Spleen (tissue), 13 donors: ENCODE measurements at places on chromosomes 16 and 17.

- no peak for DNase-seq
These were observed 2.7 kb downstream of the NAT9 start for GRCh38 chr17:74773414-74773813.

DNA sequence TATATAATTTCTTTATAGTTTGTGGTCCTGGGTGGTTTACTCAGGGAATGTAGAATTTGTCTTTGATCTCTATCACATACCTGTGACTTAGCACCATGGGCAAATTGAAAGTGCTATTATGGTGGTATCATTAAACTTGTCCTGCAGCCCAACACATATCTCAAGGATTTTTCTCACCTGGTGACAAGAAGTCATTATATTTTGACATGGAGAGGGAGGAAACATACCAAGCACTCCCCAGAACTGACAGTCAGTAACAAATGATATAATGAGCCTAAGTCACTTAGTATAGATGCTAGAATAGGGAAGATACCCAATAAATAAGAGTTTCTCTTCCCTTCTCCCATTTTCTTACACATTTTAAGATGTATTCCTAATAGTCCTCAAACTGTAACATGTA is 805.5 kb upstream of the KIF2B start:
- DNase-seq, result no peak

- DNase-seq, result peak; percentile 79
These were observed 11.3 kb downstream of the TMC6 start for GRCh38 chr17:78117027-78117981.

DNA sequence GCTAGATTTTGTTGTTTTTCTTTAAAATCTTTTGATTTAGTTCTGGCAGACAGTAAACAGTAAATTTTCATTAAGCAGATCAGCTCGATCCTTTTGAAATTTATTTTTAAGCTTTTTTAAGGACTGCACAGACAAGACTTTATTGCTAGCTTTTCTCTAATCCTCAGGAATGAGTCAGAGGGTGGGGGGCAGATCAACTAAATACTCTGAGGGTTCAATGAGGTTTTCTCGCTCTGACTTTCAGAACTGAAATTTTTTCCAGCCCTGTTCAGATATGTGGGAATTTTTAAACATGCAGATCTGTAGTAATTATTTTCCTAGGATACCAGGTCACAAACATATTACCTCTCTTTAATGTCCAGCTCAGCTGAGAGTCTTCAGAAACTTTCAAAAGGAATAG is 977.2 kb downstream of the CDH11 start:
- DNase-seq, result no peak

DNA sequence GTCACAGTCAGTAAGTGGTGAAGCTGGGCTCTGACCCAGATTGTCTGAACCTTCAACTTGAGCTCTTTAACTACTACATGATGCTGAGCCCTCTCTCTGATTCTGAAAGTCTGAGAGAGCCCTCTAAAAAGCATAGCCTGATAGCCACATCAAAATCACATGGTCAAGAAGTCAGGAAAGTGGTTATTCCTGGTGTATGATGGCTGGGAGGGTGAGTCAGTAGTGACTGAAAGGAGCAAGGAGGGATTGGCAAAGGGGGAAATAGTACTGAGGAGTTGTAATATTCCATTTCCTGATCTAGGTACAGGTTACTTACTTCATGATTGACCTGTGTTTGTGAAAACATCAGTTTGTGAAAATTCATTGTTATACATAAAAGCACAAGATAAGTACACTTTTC is 89.1 kb downstream of the SSH2 start:
- DNase-seq, result no peak

- DNase-seq, result no peak
These were observed 20.2 kb downstream of the IL21R start for GRCh38 chr16:27421961-27422740.

- DNase-seq, result no peak
These were observed 4.2 kb downstream of the NF1 start for GRCh38 chr17:31099016-31099415.

DNA sequence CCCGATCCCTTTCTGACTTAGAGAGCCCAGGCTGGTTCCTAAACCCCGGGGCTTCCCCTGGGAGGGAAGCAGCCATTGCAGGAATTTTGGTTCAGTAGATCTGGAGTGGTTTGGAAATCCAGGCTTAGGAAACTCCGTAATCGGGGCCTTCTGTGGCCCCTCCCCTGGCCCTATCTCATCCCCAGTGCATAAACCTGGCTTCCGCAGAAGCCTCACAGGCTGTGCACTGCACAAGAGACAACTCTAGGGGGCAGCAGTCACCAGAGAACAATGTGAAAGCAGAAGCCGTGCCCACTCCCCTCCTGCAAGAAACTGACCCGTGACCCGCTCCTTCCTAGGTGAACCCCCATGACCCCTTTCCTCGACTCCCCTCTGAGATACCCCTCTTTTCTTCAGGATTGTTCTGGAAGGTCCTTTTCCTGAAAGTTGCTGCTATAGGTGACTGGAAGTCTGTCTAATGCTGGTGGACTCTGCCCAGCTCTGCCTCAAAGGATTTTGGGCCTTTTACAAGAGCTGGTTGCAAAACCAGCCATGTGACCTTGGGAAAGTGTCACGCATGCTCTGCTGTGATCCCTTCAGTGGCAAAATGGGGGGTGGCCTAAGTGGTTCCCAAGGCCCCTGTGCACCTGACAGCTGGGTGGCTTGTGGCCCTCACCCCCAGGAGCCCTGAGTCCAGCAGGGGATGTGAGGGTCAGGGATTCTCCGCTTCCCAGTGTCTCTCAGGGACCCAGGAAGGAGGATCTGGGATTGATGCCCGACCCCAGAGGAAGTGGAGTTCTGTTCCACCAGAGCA is 14.4 kb downstream of the GUCY2D start:
- DNase-seq, result peak; percentile 81

- DNase-seq, result no peak
These were observed 4.2 kb downstream of the CMTM4 start for GRCh38 chr16:66692341-66692740.

DNA sequence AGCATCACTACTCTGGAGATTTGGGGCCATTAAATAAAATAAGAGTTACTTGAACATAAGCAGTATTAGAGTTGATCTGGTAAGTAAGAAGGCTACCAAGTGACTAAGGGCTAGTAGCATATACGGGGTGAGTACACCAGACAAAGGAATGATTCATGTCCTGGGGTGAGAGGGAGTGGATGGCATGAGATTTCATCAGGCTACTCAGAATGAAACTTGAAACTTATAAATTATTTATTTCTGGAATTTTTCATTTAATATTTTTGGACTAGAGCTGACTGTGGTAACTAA is 2.3 kb downstream of the SLFN5 start:
- DNase-seq, result no peak

DNA sequence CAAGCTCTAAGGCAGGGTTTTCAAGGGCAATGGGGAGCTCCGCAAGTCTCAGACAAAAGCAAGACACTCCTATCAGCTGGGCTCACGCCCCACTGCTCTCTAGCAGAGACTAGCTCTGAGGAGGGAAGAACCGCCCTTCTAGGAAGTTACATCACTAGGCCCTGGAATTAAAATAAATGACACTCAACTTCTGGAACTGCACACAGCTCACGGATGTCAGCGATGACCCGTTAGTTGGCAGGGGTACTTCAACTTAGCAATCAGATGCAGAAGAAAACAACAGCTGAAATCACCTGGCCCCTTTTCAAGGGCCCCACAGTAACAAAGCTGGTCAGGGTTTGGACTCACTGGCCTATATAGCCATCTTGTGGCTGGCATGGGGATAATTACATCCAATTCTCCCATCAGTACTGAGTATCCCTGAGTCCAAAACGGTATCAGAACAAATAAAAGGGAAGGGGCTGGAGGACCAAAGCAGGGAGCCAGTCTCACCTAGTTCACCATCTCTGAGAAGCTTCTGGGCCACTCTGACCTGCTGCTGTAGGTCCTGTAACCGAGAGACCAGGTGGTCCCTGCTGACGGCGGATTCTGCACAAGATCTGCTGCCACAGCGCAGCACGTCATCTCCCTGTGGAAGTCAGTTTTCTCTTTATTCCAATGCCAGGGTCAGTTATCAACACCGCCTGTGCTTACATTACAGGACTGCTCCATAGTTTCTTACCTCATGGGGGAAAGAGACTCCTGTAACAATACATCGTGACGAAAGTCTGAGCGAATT is 22.2 kb downstream of the SERPINF1 start:
- DNase-seq, result peak; percentile 87

- no peak for DNase-seq
These were observed 596.6 kb upstream of the CDH5 start for GRCh38 chr16:65769776-65770438.

GRCh38 chr17:27578718-27579085 is 52.3 kb upstream of the LGALS9 start:
- no peak for DNase-seq

GRCh38 chr16:69924777-69925191 is 26.4 kb upstream of the CLEC18A start:
- DNase-seq, result no peak

GRCh38 chr16:28981517-28981916 is 3.3 kb upstream of the LAT start:
- no peak for DNase-seq

DNA sequence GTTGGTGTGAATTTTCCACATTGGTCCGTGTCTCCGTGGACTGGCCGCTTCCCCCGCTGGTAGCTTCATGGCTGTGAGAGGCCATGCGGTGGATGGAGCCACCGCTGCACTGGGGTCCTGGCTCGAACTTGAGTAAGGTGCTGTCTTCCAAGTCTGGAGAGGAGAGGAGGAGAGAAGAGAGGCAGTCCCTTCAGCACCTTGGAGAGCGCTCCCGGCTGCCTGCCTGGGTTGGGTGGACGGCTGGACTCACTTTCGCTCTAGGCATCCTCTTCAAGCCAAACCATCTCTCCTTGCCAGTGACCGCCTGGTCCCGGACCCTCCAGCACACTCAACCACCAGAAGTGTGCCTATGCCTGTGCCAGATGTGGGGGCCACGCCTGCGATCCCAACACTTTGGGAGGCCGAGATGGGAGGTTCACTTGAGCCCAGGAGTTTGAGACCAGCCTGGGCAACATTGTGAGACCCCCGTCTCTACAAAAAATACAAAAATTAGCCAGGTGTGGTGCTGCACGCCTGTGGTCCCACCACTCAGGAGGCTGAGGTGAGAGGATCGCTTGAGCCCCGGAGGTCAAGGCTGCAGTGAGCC is 6.2 kb downstream of the JPH3 start:
- DNase-seq, result no peak

- no peak for DNase-seq
These were observed 7.1 kb downstream of the MCRIP1 start for GRCh38 chr17:81825841-81826466.

DNA sequence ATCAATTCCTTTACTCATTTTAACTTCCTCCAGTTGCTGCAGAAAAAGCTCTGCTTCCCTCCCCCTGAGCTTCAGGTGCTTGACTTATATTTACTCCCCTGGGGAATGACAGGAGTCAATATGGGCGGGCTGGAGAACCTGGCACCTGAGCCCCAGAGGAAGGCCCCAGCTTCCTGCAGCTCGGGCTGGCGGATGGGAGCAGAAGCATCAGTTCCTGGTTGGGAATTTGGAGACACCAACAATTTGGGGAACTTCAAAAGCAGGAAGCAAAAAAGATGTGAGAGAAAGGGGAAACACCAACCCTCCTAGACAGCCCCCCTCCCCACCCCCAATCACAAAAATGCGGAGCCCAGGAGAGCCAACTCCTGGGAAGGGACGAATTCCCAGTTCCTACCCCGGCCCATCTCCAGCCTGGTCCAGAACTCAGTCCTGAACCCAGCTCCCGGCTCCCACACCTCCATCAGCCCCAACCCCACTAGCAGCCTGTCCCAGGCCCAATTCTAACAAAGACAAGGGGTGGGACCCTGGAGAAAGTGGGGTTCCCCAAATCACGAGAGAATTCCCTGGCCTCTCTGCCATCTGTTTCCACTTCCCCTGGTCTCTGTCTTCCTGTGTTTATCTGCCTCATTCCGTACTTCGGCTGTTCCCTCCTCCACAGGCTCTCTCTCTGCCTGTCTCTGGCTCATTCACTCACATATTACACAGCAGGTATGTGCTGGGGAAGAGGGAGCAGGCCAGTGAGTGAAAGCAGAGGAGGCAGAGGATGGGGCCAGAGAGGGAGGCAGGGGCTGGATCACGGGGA is 16.2 kb upstream of the ASGR2 start:
- DNase-seq, result peak; percentile 60

- peak; percentile 23 for DNase-seq
These were observed 8.9 kb upstream of the RBFOX3 start for GRCh38 chr17:79619636-79620206.

DNA sequence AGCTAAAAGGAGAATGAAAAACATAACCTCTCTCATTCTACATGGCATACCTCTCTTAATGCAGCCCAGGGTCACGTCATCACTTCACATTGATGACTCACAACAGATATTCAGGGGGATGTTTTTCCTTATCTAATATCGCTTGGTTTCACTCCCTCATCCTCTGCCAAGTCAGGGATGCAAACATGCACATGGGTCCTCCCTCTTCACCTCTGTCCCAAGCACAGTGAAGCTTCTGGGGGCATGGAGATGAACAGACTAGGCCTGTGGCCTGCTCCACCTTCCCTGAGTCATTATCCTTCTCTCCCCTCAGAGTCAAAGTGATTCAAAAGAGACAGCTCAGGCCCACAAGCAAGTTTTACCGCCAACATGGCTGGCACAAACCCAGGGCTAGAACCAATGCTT is 2.3 kb upstream of the MT2A start:
- no peak for DNase-seq

DNA sequence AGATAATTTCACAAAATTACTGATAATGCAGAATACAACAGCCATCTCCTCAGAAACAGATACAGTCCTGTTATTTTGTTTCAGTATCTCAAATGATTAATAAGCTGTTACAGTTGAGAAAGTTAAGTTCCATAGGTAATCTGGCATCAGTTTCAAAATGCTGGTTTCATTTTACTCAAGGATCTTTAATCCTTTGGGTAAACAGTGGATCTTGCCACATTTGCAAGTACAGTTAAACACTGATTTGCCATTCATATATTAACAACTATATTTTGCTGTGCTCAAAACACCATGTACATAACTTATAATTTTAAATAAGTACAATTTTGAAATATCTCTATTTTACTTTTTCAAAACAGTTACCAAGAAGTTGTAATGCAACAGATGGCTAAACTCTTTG is 31.2 kb downstream of the RPGRIP1L start:
- DNase-seq, result no peak

- no peak for DNase-seq
These were observed 345 bp downstream of the TSC2 start for GRCh38 chr16:2048116-2048543.

- DNase-seq, result peak; percentile 11
These were observed at the start of gene BCO1 for GRCh38 chr16:81238296-81239011. TSS of gene BCO1 (plus strand) at chr16:81238689. CDS start at chr16:81238909, 220 bp downstream.

DNA sequence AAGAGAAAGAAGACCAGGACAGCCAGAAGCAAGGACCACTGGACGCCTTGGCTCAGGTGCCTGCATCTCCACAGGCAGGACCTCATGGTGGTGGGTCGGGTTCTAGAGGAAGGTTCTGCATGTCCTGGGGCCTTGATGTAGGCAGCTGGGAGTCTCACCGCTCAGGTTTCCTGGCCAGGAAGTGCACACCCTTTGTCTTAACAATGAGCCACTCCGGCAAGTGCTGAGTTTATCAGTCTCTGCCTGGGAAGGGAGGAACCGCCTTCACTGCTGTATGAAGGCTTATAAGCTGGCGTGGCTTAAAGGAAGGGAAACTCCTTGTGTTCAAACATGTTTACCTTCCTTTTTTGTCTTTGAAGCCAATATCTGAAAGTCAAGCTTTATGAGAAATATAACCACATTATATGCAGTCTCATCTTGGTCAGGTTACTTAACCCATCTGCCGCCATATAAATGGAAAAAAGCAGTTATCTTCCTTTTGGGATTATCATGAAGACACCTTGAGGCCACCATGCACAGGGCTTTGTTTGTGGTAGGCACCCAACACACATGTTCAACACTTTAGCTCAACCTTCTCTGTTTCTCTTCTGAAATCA is at the start of gene ST6GALNAC1:
Gene ST6GALNAC1, minus strand, starts transcription at position 205 of the 596 bp plus-strand sequence. Its CDS starts 119 bp downstream, at position 86.
- DNase-seq, result no peak
